ENCODE measurements at places on chromosomes 6 and 20.
A peak's percentile ranks its signal among the peaks of the same experiment; 100 is the strongest.

GRCh38 chr20:41173791-41174341 is 36.5 kb downstream of the PLCG1 start:
- DNase-seq = no peak

DNA sequence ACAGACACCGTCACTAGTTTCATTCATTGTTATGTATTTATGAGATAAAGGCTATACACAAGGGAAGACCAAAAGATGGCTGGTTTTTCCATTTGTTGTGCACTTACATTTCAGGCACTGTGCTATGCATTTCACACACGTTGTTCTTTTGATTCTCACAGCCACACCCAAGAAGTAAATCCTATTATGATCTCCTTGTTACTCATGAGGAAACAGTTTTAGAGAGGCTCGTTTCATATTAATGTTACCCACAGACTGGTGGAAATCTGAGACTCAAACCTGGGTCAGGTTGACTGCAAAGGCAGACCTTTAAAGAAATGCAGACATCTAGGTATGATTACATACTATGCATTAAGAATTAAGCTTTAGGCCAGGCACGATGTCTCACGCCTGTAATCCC is 34.9 kb downstream of the SHLD1 start:
- no peak for DNase-seq

DNA sequence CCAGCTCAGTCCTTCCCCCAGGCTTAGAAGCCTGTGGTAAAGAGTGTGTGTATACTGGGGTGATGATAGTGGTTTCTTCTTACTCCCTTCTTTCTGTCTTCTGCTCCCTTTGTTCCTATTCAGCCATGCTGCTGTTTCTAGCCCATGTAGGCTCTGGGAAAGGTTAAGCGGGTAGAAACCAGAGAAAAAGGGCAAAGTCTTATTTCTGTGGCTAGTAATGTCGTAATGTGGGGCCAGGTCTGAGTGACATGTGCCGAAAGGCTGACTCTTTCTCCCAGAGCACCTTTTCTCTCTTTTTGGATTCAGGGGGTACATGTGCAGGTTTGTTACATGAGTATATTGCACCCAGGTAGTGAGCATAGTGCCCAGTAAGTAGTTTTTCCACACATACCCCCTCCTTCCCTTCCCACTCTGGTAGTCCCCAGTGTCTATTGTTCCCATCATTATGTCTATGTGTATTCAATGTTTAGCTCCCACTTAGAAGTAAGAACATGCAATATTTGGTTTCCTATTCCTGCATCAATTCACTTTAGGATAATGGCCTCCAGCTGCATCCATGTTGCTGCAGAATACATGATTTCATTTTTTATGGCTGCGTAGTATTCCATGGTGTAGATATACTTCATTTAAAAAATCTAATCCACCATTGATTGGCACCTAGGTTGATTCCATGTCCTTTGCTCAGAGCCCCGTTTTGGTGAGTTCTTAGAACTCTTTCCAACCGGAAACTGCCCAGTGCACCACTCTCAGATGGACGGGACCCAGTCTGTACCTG is 74.3 kb downstream of the EFHC1 start:
- DNase-seq = no peak

DNA sequence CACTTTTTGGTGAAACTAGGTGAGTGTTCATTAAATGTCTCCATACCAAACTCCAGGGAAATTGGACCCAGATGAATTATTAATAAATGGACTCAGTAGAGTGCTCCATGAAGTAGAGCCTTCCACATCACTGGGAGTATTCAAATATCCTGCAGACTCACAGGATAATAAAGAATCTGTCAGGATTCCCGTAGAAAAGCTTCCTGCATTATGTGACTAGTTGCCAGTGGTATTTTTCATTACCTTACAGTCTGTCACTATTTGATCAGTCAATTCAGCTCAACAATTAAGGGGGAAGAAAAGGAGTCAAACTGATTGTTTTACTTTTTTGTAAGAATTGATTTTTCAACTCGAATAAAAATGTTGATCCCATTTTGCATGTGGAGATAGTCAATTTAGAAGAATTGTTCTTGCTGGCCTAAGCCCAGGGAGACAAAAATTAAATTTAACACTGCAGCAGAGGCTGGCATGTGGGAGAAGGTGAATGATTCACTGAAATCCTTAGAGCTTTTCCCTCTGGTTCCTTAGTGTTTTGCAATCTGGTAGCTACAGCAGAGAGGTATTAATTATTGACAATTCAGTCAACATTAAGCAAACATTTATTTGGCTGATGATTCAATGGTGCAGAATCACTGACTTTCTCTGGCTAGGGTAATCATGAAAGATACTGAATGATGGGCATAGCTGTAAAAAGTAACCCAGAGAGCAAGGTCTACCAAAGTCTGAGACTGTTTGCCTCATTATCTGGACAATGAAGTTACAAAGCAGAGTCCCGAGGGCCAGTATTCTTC is 442.4 kb downstream of the CD83 start:
- peak; percentile 50 for DNase-seq

- no peak for DNase-seq
Observed at GRCh38 chr6:89144354-89144906, 1.4 kb upstream of the PM20D2 start.

DNA sequence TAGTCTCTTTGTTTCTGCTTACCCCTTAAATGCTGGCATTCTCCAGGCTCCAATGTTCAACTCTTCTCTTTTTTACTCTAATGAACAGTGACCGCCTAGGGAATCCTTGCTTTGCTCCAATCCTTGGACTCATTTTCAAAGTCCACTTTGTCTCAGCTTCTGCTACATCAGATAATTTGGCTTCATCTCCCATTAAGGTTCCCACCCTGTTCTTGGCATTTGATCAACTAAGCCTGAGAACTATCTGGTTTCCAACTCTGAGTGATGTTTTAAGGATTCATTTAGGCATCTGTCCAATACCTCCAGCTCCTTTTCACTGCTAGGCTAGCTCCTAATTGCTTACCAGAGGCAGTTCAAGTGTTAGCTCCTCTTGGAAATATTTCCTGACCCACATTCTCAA is 64.9 kb downstream of the ME1 start:
- DNase-seq = no peak

DNA sequence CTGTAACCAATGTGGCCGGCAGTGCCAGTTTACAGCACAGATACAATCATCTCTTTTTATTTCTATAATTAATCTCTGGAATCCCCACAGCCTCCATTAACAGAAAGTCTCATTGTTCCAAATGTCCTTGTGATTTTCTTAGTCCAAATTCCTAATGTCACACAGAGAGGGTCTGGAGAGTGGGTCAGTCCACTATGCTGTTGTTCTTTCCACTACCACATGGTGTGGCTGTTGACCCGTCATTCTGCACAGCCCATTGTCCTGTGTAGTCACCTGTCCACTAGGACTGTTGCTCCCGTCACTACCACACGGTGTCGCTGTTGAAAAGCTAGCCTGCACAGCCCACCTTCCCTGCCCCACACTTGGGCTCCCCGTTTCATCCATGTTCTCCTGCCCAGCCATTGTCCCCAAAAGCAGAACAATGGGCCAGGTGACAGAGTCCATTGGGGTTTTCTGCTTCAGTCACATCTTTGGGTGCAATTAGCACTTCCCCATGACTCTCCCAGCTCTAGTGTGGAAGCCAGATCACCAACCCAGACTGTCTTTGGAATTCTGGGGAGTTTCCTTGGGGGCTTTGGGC is 8.6 kb upstream of the LBP start:
- peak; percentile 38 for DNase-seq

GRCh38 chr6:117818449-117818848 is 88.6 kb upstream of the SLC35F1 start:
- DNase-seq = no peak

GRCh38 chr20:61369731-61370520 is 117.9 kb downstream of the CDH4 start:
- DNase-seq = no peak

DNA sequence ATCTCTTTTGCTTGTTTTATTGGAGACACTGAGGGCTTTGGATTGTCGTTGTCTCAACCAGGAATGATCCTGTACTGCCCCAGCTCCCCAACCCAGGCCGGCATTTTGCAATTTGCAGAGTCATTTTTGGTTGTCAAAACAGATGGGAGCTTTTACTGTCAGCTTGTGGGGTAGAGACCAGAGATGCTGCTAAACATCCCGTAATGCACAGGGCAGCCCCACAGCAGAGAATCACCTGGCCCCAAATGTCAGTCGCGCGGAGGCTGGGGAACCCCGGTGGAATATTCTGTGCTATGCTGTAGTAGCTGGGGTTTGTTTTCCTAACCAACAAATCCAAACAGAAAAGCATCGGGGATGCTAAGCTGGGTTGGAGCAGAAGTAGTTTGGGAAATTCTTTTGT is 99.7 kb downstream of the TSHZ2 start:
- no peak for DNase-seq

- no peak for DNase-seq
Observed at GRCh38 chr20:23269954-23270353, 80.6 kb upstream of the NXT1 start.

DNA sequence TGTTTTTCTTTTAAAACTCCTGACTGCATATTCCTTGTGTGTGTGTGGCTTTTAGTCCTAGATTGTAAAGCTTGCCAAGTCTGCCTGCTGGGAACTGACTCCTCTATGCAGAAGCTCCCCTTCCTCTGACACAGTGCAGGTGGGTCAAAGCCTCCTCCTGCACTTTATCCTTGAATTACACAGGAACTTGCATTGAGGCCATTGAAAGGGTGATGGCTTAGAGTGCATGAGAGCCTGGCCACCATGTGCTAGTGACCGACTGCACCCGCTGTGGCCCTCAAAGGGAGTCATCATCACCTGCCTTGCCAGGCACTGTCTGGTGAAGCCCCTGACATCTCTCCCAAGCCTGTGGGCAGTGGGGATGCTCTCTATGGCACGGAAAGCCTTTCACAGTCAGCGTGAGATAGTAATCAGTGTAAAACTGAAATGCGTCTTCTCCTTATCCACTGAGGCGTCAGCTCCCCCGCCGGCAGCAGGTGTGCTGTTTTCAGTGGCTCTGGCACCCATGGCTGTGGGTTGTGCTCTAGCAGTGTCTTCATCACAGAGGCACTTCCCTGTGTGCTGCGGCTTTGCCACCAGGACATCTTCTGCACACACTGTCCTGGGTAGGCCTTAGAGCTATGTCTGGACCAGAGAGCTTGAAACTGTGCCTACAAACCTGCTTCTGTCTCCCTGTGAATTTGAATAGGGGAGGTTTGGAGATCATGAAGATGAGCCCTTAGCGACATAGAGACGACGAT is 87.9 kb downstream of the THBS2 start:
- no peak for DNase-seq

GRCh38 chr20:60481743-60482133 is 523.5 kb downstream of the CDH26 start:
- DNase-seq = no peak

DNA sequence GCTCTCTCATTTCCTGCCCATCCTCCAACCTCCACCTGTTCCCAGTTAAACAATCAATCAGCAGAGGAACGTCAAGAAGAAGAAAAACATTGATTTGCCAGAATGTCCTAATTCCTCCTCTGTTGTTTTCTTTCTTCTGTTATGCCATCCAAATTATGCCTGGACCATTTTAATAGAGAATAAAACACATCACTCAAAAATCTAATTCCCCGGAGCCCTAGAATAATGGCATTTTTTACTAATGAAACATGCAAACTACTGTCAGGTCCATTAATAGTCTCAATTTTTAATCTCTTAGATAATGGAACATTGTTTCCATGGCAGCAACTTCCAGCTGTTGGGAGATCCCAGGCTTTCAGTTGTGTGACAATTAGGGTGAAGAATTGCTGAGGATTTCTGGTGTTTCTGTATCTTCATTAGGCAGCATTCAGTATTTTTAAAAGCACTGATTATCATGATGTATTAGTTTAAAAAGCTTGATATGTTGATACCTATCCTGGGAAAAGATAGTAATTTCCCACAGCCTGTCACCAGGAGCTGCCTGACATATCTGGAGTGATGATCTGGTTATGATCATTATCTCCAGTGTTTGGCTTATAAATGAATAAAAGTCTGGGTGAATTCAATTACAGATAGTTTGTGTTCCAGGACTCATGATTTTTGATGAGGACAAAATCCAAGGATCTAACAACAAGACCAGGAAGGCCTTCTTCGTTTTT is 209.8 kb downstream of the TPBG start:
- no peak for DNase-seq

DNA sequence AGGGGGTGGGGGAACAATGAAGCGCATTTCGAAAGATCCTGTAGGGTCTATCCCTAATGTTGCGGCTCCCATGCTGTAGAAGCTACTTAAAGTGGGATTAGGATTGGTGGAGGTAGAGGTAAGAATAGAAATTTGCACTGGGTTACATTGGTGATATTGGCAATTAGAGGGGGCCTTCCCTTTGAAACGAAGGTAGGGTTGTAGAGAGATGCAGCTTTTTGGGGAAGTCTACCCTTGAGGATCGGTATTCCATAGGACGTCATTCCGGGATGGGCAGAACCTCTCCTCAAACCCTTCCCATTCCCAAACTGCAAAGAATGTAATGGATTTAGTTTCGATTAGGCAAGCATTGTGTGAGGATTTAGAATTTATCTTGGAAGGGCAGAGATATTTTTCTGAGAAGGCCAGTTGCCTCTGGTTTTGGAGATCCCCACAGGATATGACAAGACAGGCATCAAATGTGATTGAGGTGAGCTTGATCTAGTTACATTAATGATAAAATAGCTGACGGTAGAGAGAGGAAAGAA is 5.4 kb upstream of the ZNFX1 start:
- DNase-seq = no peak

DNA sequence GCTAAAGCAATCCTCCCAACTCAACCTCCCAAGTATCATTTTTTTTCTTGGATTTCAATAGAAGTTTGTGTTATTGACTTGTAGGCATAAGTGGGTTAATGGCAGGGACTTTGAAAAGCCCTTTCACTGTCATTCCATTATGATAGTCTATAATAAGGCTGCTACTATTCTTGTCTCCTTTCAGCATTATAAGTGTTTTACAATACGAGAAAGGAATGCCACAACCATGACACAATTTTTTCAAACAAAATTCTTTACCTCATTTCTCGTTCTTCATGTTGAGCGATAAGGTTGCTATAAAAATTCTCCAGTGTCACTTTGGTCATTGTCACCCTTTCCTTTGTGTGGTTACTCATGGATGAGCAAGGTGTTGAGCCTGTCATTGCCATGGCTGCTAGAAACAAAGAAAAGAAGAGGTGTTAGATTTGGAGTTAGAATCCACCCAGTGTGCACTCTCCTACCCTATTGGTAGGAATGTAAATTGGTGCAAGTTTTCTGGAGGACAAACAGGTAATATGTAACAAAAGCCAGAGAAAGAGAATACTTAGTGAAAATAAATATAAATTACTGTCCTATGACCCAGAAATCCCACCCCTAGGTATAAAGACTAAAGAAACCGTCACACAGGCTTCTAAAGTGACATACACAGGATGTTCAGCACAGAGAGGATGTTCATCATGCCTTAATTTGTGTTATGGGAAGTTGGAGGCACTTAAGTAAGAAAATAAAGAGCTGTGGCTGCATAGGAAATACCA is 7.3 kb downstream of the STK38 start:
- no peak for DNase-seq

DNA sequence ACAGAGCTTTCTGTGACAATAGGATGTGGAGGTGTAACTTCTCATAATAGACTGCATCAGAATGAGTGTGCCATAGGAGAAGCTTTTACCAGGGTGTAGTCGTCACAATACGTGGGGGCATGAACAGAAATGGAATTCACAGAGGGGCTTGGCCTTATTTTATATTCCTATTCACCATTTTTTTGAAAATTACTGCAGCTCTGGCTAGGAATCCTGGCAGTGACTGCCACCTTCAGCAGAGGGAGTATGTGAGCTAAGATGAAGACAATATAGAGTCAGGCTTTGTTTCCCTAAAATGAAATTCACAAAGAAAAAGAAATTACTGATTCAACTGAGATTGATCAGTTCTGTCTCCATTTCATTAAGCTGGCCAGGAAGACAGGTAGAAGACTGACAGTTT is 13.9 kb downstream of the TOMM6 start:
- DNase-seq = no peak

- no peak for DNase-seq
Observed at GRCh38 chr20:6699921-6700562, 67.4 kb upstream of the BMP2 start.

All from hepatocyte (in vitro differentiated cells).